Cerebellar nuclear complex (tissue), 1 donor: ENCODE measurements at places on chromosomes 7 and 10.

DNA sequence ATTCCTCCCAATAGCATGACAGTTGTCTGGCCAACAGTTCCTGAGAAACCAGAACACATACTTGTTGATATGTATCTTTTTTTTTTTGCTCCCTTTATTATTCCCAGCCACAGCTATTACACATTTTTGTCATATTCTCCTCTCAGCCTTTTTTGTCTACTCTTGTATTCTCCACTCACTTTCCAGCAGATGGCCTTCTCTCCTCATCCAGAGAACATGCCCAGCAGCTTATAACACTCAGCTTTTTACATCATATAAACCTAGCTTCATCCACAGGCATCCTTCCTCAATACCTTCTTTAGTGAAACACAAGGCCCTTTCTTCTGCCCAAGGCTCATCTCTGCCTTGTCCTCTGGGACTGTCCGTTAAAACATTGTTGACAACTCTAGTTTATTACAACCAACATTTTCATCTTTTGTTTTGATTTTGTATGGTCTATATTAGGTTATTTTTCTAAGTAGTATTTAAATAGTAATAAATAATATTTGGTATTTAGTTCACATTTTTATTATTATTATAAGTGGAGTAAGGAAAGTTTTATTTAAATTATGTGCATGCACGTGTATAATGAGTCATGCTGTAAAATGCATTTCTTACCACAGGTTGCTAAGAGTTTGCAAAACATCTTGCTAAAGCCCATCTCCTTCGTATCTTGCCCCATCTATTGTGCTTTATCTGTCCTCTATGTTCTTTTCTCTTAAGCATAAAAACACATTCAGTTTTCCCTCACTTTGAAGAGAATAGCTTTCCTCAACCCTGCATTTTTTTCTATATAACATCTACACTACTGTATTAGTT is 101.5 kb downstream of the ORC5 start:
- peak; percentile 47 for DNase-seq

DNA sequence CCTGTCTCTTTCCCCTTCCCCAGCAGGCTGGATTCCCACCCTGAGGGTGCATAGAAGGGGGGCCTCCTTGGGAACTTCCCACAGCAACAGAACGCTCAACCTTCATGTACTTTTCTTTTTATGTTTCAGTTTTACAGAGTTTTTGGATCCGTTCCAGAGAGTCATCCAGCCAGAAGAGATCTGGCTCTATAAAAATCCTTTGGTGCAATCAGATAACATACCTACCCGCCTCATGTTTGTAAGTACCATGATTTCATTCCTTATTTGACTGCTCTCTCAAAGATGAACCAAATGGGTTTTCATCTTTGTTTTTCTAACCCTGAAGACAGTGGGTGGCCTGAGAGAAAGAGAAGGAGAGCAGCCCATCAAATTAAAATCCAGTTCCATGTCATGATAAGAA is 46.7 kb downstream of the PLPP4 start:
- DNase-seq = peak; percentile 13

DNA sequence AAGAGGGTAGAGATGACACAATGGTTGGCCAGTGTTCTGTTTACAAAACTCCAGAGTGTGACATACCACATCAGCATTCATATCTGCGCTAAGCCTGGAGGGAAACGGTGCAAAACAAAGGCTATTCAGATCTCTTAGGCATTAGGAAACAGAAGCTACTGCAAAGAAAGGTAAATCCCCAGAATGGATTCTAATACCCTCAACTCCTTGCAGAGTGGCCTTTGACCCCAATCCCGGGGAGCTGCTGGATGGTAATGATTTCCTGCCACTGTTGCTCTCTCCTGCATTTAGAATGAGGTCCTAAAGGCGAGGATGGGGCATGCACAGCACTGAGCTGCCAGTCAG is 65.2 kb downstream of the AOAH start:
- no peak for DNase-seq

DNA sequence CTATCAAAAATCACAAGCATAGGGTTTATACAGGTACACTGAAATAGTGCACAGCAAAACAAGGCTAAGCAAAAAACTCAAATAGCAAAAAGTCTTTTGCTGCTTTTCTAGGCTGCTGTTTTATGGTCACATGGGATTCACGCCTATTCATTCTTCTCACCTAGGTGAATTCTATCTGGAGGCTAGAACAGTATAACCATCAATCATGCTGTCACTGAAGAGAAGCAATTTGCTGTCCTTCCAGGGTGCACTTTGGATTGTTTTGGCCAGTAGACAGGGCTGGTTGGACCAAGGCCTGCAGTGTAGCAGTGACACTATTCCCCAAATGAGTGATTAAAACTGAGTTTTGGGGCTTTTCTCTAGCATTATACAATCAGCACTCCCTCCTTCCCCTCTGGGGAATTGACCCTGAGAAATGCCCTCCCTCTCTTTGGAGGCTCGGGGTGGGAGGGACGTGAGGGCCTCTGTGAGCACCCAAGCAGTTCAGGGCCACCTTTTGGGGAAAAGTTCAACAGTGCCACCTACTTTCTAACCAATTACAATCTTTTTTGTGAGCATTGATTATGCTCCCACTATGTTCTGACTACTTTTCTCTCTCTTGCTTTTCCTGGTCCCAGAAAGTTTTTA is 16.2 kb upstream of the SND1 start:
- DNase-seq = no peak

DNA sequence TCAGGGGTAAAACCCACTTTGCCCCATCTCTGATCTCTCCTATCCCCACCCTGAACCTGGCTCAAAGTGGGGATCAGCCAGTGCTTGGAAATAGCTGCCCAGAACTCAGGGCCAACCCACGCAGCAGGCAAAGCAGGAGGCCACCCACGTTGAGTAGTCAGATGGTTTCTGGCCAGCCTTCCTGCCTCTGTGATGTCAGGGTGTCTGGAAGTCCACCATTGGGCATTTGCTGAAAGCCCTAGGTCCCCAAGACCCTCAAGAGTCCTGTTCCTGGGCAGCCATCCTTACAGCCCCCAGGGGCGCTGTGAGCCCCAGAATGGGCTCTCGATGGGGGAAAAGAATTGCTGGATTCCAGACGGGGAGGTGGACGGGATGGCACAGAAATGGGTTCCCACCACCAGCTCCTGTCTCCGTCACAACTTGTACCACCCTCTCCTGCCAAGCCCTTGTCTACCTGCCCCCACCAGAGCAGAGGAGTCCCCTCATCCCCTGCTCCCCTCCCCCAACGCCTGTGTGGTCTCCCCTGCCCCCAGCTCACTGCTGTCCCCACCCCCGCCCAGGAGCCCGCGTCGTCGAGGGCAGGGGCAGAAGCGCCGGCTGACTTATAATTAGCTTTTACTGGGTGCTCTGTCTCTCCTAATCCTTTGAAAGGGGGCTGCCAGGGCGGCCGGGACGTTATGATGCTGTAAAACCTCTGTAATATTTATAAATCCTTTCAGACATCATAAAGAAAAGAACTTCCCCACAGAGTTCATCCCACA is 3.9 kb downstream of the MYL10 start:
- no peak for DNase-seq

- peak; percentile 16 for DNase-seq
Measured at GRCh38 chr7:36487756-36488336, 98.2 kb downstream of the ANLN start.

DNA sequence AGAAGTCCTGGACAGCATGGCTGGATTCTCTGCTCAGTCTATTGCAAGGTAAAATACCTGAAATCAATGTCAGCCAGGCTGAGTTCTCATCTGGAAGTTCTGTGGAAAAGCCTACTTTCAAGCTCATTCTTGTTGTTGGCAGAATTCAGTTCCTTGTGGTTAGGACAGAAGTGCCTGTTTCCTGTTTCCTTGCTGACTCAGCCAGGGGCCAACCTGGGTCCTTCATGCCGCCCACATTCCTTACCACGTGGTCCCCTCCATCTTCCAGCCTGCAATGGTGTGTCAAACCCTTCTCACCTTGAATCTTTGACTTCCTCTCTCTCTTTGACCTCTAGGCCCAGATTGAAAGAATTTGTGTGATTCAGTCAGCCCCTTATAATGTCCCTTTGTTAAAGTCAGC is 197.1 kb upstream of the STK17A start:
- no peak for DNase-seq

DNA sequence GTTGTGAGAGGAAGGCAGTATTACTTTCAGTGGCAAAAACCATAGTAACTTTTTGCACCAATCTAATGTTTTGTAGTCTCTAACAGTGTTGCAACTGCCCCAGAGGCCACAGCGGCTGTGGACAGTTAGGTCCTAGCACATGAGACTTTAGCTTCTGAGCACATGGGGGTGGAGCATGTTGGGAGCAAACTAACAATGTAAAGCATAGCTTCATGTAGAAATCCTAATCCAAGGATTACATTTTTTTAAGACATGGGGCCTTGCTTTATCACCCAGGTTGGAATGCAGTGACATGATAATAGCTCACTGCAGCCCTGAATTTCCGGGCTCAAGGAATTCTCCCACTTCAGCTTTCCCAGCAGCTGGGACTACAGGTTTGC is 49.0 kb downstream of the LAMB1 start:
- no peak for DNase-seq

- no peak for DNase-seq
Measured at GRCh38 chr10:96703358-96703757, 17.0 kb downstream of the PIK3AP1 start.

GRCh38 chr7:132145063-132145462 is 431.2 kb downstream of the PLXNA4 start:
- DNase-seq = no peak

GRCh38 chr10:61779950-61780659 is 117.4 kb downstream of the CABCOCO1 start:
- DNase-seq = no peak

- DNase-seq = no peak
Measured at GRCh38 chr7:877312-878232, 1.2 kb downstream of the GET4 start.

DNA sequence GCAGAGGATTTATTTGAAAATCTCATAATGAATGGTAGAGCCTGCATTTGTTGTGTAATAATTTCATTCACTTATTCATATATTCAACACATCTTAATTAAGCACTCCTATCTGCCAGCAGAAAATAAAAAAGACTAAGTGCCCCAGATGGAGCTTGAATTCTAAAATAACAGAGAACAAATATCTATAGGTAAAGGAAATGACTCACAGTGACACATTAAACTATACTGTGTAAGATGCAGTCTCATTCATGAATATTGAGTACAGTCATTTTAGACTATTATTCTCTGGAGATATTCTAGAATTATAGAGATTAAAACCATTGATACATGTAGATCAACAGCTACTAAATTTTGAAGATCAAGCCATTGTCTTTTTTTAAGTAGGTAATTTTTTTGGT is 72.1 kb downstream of the PTPRZ1 start:
- no peak for DNase-seq

DNA sequence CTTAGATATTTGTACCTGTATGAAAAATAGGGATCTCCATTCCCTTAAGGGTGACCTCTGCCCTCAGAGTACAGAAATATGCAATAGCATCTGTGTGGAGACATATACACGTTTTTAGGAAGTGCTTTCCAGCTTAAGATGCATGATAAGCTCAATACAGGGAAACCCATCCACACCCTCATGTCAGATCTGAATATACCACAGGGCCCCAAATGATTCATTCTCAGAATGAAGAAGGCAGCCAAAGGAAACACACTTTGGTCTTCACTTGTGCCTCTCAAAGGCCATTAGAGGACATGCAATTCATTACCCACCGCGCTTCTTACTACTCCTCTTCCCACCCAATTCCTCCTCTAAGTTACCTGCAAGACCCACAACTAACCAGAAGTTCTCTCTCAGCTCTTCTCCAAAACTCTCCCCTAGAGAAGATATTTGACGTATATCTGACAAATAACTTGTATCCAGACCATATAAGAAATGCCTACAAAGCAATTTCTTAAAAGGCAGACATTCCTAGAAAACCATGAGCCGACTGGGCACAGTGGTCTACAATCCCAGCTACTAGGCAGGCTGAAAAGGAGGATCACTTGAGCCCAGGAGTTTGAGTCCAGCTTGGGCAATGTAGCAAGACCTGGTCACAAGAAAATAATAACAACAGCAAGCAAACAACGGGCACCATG is 103.0 kb downstream of the OAT start:
- no peak for DNase-seq

DNA sequence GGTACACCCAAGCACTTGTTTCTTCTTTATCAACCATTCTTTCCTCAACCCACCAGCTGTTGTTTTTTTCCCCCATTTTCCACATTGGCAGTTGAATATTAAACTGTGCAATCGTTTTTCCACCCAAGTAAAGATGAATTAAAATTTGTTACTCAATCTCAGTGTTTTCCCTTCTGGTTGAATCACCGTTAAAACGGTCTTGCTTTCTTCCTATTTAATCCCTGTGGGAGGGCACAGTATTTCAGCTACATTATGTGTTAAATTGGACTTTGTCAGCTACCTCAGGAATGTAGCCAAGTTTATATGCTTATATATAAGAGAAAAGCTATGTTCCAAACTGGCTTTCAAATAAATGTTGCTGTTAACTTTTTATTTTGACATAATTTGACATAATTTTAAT is 19.9 kb downstream of the SLC35G1 start:
- DNase-seq = no peak

GRCh38 chr7:157645539-157645938 is 308.7 kb downstream of the DNAJB6 start:
- DNase-seq = no peak

GRCh38 chr7:152485826-152486225 is 50.0 kb upstream of the KMT2C start:
- no peak for DNase-seq

DNA sequence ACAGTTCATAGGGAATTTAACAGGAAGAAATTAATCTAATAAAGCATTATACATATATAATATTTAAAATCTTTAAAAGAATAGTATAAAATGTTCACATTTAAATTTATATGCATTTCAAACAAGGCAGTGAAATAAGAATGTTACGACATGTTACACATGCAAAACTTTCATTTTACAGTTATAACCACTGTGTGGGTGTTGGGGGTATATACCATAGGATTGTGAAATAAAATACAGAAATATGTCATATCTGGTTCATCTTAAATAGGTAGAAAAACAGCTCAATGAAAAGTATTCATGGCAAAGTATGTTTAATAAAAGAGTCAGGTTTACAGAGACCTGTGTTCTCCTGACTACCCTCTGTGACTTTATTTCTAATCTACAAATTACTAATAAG is 45.6 kb downstream of the CHCHD3 start:
- no peak for DNase-seq
